Large intestine (tissue), 12 donors: ENCODE measurements at places on chromosomes 7 and 10. TPM values are rescaled to one million over a fixed set of nuclear protein-coding genes. Genes with fewer than 3 reads are reported as not detected.

DNA sequence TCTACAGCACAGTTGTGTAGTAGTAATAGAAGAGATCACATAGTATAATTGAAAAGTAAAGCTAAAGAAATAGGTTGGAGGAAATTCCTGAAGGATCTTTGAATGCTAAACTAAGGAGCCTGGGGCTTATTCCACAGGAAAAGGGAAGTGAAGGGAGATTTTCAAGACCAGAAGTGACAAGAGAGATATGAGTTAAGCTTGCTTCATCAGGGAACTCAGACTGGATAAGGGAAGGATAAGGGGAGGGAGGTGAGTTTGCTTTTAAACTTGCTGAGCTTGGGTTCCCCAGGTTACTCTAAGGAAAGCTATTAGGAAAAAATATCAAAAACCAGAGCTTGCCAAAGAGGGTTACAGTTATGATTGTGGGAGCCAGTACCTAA lies 182.4 kb downstream of the RAPGEF5 start:
- DNase-seq = no peak
- H3K36me3 ChIP-seq = peaks cover 25% of the 10 kb centered on the region
- no peaks in the 10 kb centered on the region for H3K4me1 ChIP-seq
- H3K27me3 ChIP-seq = no peaks in the 10 kb centered on the region
- no peak overlapping the region for H3K27ac ChIP-seq
- H3K4me3 ChIP-seq = no peak overlapping the region

GRCh38 chr7:7418997-7419396 lies 116.7 kb downstream of the COL28A1 start:
- no peaks in the 10 kb centered on the region for H3K36me3 ChIP-seq
- no peak overlapping the region for H3K4me3 ChIP-seq
- H3K27ac ChIP-seq = no peak overlapping the region
- no peak for DNase-seq
- no peaks in the 10 kb centered on the region for H3K27me3 ChIP-seq

- H3K27me3 ChIP-seq = peaks cover 27% of the 10 kb centered on the region
- no peaks in the 10 kb centered on the region for H3K36me3 ChIP-seq
- H3K27ac ChIP-seq = no peak overlapping the region
- no peak for DNase-seq
These were observed 238.9 kb upstream of the GPR26 start for GRCh38 chr10:123427165-123427786.

DNA sequence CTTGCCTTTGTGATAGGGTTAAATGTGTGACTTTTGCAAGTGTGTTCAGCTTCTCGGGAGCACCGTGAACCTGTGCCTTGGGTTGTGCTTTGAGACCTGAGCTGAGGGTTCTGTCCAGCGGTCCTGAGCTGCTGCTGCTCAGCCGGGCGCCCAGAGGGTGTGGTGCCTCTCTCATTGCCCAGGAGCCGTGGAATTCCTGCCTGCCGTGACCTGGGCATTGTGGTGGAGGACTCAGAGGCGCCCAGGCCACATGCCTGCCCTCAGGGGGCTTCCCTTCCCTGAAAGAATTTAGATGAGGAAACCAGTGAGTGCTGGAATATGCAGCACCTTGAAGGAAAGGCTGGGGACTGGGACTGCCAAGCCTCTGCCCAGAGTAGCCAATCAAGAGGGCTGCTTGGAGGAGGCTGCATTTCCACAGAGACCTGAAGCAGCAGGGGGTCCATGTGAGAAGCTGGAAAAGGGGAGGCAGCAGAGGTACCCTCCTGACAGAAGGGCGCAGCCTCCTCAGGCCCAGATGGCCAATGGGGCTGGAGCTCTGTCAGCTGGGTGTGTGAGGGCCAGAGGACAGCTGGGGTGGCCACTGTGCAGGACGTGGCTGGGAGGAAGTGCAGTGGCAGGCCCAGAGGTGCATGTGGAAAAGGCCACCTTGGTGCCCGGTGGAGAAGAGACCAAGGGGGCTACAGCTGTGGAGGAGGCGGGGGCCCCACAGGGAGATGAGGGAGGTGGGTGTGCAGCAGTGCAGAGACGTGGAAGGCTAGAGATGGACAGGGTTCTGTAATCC lies 107.3 kb downstream of the NKX6-2 start:
- H3K36me3 ChIP-seq = no peaks in the 10 kb centered on the region
- no peaks in the 10 kb centered on the region for H3K27me3 ChIP-seq
- no peaks in the 10 kb centered on the region for H3K4me1 ChIP-seq

GRCh38 chr10:16545116-16545736 lies 23.5 kb upstream of the C1QL3 start:
- H3K27ac ChIP-seq = no peak overlapping the region
- no peaks in the 10 kb centered on the region for H3K4me1 ChIP-seq
- H3K36me3 ChIP-seq = no peaks in the 10 kb centered on the region
- no peak overlapping the region for H3K4me3 ChIP-seq
- no peak for DNase-seq
- no peaks in the 10 kb centered on the region for H3K27me3 ChIP-seq

DNA sequence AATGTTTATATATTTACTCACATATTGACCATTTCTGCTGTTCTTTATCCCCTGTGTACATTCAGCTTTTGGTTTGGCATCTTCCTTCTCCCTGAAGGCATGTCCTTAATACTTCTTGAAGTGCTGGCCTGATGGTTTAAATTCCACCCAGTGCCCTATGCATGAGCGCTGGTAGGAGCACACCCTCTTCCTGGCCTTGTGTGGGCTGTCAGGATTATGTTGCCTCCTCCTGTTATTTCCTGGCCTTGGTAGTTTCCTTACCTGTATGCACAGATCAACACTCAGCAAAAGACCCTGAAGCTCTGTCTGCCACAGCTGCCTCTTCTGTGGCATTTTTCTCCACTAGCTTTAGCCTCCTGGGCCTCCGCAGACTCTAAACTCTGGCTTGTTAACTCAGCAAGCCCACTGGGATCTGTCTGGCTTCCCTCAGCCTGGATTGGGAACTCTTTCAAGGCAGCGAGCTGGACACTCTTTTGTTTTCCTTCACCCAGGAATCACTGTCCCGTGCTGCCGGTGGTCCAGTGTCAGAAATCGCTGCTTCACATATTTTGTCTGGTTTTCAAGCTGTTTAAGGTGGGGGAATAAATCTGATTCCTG lies 595.2 kb downstream of the SDK1 start:
- H3K27me3 ChIP-seq = no peaks in the 10 kb centered on the region
- no peak overlapping the region for H3K27ac ChIP-seq
- no peaks in the 10 kb centered on the region for H3K36me3 ChIP-seq
- no peaks in the 10 kb centered on the region for H3K4me1 ChIP-seq

- H3K36me3 ChIP-seq = no peaks in the 10 kb centered on the region
- no peak overlapping the region for H3K27ac ChIP-seq
- H3K4me1 ChIP-seq = peaks cover 7% of the 10 kb centered on the region
- H3K4me3 ChIP-seq = no peak overlapping the region
- no peak for DNase-seq
These were observed 91.4 kb upstream of the NPVF start for GRCh38 chr7:25319707-25320106.

DNA sequence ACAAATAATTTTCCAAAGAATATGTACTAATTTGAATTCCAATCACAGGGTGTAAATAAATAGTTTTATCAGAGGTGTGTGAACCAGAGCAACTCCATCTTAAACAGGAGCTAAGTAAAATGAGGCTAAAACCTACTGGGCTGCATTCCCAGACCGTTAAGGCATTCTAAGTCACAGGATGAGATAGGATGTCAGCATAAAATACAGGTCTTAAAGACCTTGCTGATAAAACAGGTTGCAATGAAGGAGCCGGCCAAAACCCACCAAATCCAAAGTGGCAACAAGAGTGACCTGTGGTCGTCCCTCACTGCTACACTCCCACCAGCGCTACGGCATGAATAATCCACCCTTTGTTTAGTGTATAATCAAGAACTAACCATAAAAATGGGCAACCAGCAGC lies 291.7 kb upstream of the SEMA3D start:
- no peak overlapping the region for H3K4me3 ChIP-seq
- no peaks in the 10 kb centered on the region for H3K36me3 ChIP-seq
- H3K27me3 ChIP-seq = no peaks in the 10 kb centered on the region
- H3K4me1 ChIP-seq = no peaks in the 10 kb centered on the region

DNA sequence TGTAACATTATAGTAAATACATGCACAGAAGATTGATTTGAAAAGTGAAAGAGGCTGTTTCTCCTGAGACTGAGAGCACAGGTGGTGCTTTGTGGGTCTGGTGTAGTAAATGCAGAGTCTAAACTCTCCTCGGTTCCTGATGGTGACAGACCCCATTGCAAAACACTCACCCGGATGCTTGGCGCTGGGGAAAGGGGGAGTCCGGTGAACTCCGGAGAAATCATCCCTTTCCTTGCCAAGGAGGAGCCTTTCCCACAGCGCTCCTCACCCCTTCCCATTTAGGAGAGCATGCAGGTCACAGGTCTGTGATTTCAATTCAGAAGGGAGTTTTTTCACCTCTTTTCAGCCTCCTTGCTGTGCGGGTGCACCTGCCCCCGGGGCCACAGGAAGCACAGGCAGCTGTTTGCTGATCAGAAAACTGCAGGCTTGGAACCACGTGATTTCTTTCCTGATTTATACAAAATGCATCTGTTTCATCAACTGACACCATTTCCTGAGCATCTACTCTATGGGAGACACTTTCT lies 75.6 kb upstream of the LYZL2 start:
- H3K36me3 ChIP-seq = no peaks in the 10 kb centered on the region
- no peak overlapping the region for H3K4me3 ChIP-seq

DNA sequence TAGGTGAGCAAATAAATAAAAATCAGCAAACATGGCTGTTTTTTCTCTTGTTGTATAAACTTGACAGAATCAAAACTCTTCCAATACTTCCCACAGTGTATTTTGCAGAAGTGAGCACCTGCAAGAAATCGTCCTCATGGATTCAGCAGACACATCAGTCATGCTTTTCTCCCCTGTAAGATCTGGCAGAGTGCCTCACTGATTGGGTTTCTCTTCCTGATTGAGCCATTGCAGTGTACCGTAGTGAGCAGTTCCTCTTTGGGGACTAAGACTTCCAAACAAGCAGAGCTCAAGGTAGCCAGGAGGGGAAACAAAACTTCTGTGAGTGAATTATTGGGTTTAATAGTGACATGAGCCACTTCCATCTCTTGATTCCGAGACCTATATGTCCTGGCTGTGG lies 2.2 kb upstream of the CCDC3 start:
- DNase-seq = no peak
- H3K4me1 ChIP-seq = no peaks in the 10 kb centered on the region
- no peaks in the 10 kb centered on the region for H3K36me3 ChIP-seq
- H3K27me3 ChIP-seq = peaks cover 52% of the 10 kb centered on the region
- no peak overlapping the region for H3K27ac ChIP-seq

DNA sequence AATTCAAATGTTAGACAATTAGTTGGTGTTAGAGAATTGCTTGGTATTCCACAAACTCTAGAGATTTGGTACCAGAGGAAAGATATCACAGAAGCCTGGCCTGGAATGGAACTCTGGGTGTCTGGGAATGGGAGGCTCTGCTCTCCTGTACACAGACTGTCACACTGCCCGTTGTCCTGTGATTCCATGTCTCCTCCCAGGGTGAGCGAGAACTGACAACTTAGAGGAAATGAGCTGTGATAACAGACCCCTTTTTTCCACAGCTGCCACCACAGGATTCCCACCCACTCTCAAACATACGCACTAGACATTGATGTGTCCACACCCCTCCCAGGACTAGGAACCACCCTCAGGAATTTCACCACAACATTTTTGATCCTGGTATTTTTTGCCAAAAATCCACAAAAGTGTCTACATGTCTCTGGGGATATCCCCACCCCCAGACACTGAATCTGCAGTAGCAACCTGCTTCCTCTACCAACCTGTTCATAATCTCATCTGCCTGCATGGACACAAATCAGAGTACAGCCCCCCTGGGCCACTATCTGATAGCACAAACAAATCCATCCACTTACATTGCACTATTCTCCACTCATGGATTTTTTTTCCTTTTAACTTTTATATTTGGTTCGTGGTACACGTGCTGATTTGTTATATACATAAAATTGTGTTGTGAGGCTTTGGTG lies 4.7 kb downstream of the ZNF273 start:
- no peak overlapping the region for H3K4me3 ChIP-seq
- no peaks in the 10 kb centered on the region for H3K36me3 ChIP-seq
- no peak for DNase-seq
- H3K27ac ChIP-seq = no peak overlapping the region
- no peaks in the 10 kb centered on the region for H3K4me1 ChIP-seq
- H3K27me3 ChIP-seq = no peaks in the 10 kb centered on the region

- no peaks in the 10 kb centered on the region for H3K27me3 ChIP-seq
- H3K27ac ChIP-seq = no peak overlapping the region
- DNase-seq = peak; percentile 25
- no peaks in the 10 kb centered on the region for H3K36me3 ChIP-seq
- H3K4me3 ChIP-seq = no peak overlapping the region
- no peaks in the 10 kb centered on the region for H3K4me1 ChIP-seq
These were observed 216.7 kb downstream of the ADAM12 start for GRCh38 chr10:126171555-126171954.

- no peak overlapping the region for H3K4me3 ChIP-seq
- no peaks in the 10 kb centered on the region for H3K27me3 ChIP-seq
- peak; percentile 9 for DNase-seq
- H3K27ac ChIP-seq = no peak overlapping the region
These were observed 110.8 kb upstream of the PTN start for GRCh38 chr7:137454246-137454724.

- H3K4me1 ChIP-seq = peaks cover 22% of the 10 kb centered on the region
- DNase-seq = peak; percentile 80
- H3K36me3 ChIP-seq = peaks cover 3% of the 10 kb centered on the region
- no peaks in the 10 kb centered on the region for H3K27me3 ChIP-seq
These were observed 51.2 kb downstream of the ANKIB1 start for GRCh38 chr7:92296880-92297445.

- DNase-seq = no peak
- peaks cover 3% of the 10 kb centered on the region for H3K4me1 ChIP-seq
- no peak overlapping the region for H3K27ac ChIP-seq
- no peaks in the 10 kb centered on the region for H3K36me3 ChIP-seq
These were observed 8.0 kb downstream of the LAMB4 start for GRCh38 chr7:108122181-108122580.

DNA sequence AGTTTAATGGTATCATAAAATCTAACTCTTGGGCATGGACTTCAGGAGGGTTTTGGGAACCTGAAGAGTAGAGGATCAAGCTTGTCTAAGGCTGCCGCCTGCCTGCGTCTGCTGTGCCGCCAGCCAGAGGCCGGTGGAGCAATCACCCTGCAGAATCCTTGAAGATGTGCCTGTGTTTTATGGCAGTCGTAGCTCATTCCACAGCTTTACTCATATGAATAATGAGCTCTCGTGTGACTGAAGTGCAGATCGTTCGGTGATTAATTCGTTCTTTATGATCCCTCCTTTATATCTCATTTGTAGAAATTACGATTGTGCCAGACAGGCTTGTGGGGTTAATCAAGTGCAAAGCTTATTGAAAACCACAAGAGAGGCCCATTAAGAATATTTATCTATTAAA lies 100.8 kb downstream of the ACTR3B start:
- no peak overlapping the region for H3K27ac ChIP-seq
- H3K27me3 ChIP-seq = no peaks in the 10 kb centered on the region
- DNase-seq = peak; percentile 18

DNA sequence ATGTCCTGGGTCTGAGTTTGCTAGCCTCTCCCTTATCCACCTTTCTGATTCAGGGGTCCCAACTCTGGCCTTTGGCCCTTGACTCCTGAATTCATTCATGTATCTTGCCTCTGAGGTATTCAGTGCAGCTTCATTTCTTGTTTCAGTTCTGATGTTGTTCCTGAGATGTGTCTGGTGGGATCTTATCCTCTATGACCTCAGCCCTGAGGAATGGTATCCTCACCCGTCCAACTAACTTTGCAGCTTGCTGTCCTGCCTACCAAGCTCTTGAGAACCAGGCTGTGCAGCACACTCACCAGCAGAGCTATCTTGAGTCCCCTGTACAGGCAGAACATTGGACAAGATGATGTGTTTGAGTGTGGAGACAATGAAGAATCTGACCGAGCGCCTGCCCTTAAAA lies 13.8 kb downstream of the SUFU start:
- DNase-seq = no peak
- H3K36me3 ChIP-seq = peaks cover 37% of the 10 kb centered on the region
- H3K27ac ChIP-seq = no peak overlapping the region
- H3K4me3 ChIP-seq = no peak overlapping the region
- H3K27me3 ChIP-seq = no peaks in the 10 kb centered on the region
- H3K4me1 ChIP-seq = no peaks in the 10 kb centered on the region

The CLCN1 gene
- 1.6 TPM for polyA plus RNA-seq

The FGFBP3 gene
- polyA plus RNA-seq = 1.9 TPM

The GIMAP4 gene
- 17.8 TPM for polyA plus RNA-seq

The MCM10 gene
- polyA plus RNA-seq = 4.7 TPM
